ENCODE measurements at places on chromosomes 4 and X. TPM values are rescaled to one million over a fixed set of nuclear protein-coding genes. Genes with fewer than 3 reads are reported as not detected.

Gene SFRP2
- not detected for total RNA-seq

Gene CRMP1
- not detected for total RNA-seq

Gene USP17L12
- total RNA-seq, result not detected

Gene ERVMER34-1
- total RNA-seq, result not detected

Gene ITGB1BP2
- total RNA-seq, result 4.9 TPM

Gene LGI2
- under 0.01 TPM for total RNA-seq

Gene HS3ST1
- total RNA-seq, result 2.9 TPM

Gene RAB33A
- total RNA-seq, result 0.27 TPM

Gene GAGE12H
- total RNA-seq, result not detected

Gene CLIC2
- 18.0 TPM for total RNA-seq

Gene ARSJ
- total RNA-seq, result 62.4 TPM

Gene KLHL4
- total RNA-seq, result 33.7 TPM

Gene PRDM5
- 10.1 TPM for total RNA-seq

All from thoracic aorta endothelial cell (primary cell).